NCI-H1092 treated with DMSO at 0.1 percent for 48 hours (cell line): ENCODE measurements at places on chromosomes 16 and 17.
A peak's percentile ranks its signal among the peaks of the same experiment; 100 is the strongest.

DNA sequence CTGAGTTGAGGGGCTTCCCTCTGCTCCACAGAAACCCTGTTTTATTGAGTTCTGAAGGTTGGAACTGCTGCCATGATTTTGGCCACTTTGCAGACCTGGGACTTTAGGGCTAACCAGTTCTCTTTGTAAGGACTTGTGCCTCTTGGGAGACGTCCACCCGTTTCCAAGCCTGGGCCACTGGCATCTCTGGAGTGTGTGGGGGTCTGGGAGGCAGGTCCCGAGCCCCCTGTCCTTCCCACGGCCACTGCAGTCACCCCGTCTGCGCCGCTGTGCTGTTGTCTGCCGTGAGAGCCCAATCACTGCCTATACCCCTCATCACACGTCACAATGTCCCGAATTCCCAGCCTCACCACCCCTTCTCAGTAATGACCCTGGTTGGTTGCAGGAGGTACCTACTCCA lies 26.0 kb downstream of the STH start:
- no peak for DNase-seq

- DNase-seq, result peak; percentile 64
Measured at GRCh38 chr17:55527540-55528118, 16.4 kb upstream of the SMIM36 start.

- DNase-seq, result no peak
Measured at GRCh38 chr17:31869031-31869430, 10.0 kb upstream of the COPRS start.

- DNase-seq, result no peak
Measured at GRCh38 chr17:76751416-76751993, 13.6 kb downstream of the MFSD11 start.

DNA sequence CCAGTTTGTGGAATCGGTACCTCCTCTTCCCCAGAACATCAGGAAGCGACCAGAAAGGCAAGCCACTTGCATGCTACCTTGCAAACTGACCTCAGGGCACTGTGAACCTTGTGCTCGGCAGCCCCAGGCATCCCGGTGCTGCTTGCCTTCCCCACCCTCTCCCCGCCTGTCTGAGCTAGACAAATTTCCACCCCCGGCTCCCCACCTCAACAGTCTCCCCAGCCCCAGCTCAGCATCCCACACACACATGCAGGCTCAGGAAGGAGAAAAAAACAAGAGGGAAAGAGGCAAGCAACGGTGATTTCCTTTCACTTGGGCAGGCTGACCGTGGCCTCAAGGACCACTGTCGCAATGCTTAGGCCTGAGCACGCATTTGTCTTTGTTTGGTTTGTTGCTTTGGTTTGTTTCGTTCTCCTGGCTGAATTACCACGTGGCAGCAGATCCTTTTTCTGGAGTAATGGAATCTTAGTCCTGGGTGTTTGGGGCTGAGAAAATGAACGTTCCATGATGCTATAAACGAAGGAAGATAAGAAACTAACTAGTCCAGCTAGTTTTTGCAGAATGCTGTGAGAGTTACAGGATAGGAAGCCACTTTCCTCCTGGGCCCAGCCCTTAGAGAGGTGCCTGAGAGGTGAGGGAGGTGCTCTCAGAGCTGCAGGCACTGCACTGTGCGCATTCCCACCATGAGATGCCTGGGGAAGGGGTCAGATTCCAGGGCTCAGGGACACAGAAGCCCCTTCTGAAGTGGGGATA lies 27.9 kb downstream of the SDK2 start:
- DNase-seq, result no peak

- no peak for DNase-seq
Measured at GRCh38 chr16:82034981-82035612, at the start of gene HSD17B2. Gene HSD17B2, plus strand, starts transcription at chr16:82035253. Its CDS starts 172 bp downstream, at chr16:82035425.

DNA sequence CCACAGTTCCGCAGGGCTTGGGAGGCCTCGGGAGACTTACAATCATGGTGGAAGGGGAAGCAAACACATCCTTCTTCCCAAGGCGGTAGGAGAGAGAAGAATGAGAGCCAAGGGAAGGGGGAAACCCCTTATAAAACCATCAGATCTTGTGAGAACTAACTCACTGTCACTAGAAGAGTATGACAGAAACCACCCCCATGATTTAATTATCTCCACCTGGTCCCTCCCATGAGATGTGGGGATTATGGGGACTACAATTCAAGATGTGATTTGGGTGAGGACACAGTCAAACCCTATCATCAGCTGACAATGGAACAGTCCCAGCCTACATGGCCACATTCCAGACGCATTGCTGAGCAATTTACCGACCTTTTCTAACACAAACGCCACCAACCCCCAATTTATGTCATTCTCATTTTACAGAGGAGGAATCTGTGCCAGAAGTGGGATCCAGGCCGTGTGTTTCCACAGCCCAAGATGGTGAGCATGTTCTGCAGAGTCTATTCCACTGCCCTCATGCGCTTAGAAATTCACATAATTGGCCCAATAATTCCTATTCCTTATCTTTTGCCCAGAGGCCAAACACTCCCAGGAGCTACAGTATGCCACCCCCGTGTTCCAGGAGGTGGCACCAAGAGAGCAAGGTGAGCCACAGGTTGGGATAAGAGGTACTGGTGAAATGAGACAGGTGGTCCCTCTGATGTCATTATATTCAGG lies 17.3 kb downstream of the MILR1 start:
- DNase-seq, result no peak

- peak; percentile 86 for DNase-seq
Measured at GRCh38 chr17:5078106-5079028, at the start of gene ZFP3. Gene ZFP3, plus strand, starts transcription at chr17:5078467. Its CDS starts 13,038 bp downstream, at chr17:5091505.

DNA sequence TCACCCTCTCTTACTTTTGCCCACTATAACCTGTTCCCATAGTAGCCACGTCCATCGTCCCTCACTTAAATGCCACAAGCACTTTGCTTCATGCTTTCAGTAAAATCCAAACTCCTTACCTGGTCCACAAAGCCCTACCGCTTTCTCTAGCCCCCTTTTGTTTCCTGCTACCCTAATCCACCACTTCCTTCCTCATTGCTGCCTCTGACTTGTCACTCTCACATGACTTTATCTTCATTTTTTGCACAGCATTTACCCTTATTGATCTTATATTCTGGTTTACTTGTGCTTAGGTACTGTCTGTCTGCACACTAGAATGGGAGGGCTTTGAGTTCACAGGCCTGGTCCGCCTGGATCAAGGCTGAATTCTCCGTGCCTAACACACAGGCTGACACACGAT lies 340.0 kb downstream of the XYLT1 start:
- DNase-seq, result no peak

GRCh38 chr16:8374586-8375231 lies 215.6 kb downstream of the TMEM114 start:
- DNase-seq, result no peak

DNA sequence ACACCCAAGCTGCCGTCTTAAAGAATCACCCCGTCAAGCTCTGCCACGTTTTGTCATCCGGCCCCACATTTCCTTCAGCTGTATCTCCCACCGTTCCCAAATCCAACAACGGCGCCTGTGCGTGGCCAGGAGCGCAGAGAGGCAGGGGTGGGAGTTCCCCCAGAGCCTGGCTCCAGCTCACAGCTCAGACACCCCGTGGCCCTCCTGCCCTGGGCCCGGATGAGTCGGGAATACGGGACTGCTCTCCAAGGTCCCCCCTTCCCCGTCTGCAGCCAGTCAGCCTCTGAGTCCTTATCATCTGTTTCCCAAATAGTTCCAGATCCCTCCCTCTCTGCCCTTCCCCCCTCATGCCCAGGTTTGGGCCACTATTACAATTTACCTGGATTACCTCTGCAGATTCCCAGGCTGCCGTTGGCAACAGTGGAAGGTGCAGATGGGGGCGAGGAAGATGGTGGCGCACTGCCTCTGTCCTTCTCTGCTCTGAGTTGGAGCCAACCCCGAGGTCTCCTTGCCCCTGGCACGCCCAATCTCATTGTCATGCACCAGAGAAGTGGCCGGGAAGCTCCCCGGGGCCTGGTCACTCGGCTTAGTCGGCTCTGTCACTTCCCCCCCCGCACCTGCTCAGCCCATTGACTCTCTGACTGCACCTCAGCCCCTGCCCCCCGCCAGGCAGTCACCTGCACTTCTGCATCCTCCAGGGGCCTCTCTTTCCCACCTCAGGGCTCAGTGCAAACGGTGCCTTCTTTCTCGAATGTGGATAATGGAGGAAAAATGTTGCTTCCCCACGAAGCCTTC lies 18.3 kb upstream of the RPTOR start:
- DNase-seq, result no peak

- peak; percentile 47 for DNase-seq
Measured at GRCh38 chr17:76385892-76386786, 1.7 kb downstream of the SPHK1 start.

- DNase-seq, result no peak
Measured at GRCh38 chr16:56617212-56618085, 8.1 kb upstream of the MT1E start.

GRCh38 chr16:85353839-85354685 lies 241.8 kb upstream of the CIBAR2 start:
- no peak for DNase-seq

DNA sequence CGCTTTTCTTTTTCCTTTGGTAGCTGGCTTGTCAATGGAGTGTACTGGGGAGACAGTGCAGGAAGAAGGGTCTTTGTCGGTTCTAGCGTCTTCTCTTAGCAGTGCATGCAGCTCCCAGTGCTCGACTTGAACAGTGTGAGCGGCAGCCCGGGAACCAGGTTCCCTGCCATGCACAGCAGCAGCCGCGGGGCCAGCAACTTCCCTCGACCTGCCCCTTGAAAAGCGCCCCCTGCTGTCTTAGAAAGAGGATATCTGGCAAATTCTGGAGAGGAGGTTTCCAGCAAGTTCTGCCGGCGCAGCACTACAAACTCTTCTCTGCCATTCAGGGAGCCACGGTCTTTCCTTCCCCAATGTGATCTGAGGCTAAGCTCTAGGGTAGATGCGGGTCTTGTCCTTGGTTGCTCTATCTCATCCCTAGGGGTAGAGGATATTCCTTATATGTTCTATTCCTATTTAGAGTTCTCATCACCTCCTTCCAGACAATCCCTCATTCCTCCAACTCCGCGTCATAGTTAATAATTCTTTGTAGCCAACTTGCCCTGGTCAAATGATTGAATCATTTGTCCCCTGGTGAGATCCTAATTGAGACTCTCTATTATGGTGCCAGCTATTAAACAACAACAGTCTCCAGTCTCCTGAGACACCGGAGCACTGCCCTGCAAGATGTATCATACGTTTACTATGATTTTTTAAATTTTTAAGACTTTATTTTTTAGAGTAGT lies 451.3 kb downstream of the PMP22 start:
- DNase-seq, result no peak

DNA sequence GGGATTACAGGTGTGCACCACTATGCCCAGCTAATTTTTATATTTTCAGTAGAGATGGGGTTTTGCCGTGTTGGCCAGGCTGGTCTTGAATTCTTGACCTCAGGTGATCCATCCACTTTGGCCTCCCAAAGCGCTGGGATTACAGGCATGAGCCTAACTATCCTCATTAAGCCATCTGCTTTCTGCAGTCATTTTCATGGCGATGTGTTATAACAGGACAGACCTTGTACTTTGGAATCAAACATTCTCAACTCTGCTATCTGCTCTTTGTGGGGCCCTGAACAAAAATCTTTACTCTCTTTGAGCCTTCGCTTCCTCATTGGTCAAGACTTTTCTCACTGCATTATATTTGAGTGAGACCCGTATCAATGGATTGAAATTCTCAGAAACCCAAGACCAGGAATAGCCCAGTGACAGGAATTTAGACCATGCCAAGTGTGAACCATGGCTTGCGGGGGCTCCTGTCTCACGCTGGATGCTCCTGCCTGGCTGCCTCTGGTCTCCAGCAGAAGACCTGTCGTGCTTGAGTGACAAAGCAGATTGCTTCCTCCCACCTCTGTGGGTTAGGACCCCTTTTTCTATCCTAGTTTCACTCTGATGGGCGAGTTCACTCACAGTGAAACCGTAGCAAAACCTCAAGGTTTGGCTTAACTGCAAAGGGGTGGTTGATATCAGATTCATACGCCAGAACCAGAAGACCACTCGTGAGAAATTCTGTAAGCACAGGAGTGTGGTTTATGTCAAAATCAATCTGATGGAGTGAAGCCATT lies 519.1 kb downstream of the MAF start:
- no peak for DNase-seq

GRCh38 chr16:4404247-4404966 lies 12.0 kb downstream of the CORO7 start:
- no peak for DNase-seq

DNA sequence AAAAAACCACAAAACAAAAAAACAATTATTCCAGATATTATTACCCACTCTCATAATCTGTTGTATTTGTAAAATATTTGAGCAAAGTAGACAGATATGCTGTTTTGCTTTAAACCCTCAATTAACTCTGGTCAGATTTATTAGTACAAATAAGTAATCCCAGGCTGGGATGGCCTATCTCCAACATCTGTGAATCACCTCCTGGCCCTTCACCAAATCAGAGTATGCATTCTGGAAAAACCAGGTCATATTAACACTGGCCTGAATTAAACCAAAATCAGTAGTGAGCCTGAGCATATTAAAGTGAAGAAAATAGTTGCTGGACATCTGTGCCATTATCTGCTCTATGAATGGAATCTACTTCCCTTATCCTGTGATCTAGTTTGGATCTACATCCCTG lies 41.0 kb downstream of the STAT3 start:
- no peak for DNase-seq

GRCh38 chr16:4376893-4377572 lies 5.4 kb downstream of the VASN start:
- peak; percentile 21 for DNase-seq

DNA sequence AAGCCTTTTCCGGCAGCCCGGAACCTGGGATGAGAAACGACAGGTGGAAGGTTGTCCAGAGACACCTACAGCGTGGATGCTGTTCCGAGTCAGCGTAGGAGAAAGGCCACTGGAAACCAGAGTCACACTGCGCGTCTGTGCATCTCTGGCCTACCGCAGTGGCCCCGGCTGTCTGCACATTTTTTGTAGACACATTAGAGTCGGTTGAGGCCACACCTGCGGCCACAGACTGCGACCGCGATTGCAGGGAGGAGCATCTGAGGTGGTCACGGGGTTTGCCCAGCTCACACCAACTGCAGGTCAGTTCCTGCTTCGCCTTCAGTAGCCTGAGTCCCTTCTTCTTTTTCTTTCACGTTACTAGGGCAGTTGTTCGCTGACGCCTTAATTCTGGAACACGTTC lies 52.4 kb downstream of the WDR45B start:
- DNase-seq, result no peak

GRCh38 chr17:18950346-18950745 lies 1.6 kb upstream of the SLC5A10 start:
- no peak for DNase-seq

GRCh38 chr17:45052052-45052772 lies 780 bp upstream of the DCAKD start:
- peak; percentile 54 for DNase-seq
